ENCODE measurements at places on chromosomes 12 and 14.

DNA sequence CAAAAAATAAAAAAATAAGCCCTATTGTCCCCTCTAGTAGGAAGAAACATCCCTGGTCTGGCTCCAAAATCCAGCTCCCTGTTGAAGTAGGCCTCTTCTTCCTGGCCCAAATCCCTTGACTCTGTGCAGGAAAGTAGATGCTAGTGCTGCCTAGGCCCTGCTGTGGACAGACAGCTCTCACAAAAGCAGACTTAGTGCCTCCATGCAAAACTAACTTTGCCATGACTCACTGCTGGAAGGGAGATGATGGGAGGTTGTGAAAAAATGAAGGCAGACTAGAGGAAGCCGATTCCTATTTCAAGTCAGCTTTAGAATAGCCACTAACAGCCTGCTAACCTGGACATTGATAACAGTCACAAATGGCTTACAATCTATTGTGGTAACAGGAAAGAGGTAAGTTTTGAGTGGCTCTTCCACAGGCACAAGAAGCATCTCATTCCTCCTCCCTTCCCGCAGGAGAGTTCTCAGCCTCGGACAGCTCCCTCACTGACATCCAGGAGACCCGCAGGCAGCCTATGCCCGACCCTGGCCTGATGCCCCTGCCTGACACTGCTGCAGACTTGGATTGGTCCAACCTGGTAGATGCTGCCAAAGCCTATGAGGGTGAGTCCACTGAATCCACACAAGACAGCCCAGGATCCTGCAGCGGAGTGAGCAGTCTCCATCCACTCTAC, 198.9 kb upstream of the RGS6 start:
- DNase-seq, result peak; percentile 84

DNA sequence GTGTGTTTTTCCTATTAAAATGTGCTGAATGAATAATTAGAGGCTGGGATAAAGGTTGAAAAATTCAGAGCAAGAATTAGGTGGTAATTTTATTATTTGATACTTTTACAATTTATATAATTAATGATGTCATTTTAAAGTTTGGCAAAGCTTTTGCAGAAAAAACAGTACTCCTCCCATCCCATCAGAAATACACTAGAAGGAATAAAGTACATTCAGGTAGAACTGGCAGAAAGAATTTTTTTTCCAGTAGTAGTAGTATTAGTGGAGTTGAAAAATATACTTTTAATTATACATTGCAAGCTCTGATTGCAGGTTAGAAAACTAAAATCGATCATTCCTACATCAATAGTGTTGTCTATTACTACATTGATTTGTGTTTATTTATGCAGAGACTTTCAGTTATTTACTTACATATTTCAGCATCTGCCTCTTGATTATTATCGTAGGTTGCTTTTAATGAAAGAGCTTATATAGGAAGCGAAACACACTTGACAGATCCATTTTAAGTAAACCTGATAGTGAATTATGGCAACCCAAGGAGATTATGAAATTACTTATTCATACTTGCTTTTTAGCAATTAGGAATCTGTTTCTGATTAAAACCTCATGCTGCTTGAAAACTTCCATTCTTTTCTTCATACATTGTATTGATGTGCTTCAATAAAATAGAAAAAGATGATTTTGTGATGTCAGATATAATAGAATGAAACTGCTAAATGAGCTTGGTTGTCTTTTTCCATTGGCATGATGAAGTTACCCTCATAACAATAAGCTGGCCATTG, 10.1 kb downstream of the FOXG1 start:
- DNase-seq, result no peak

DNA sequence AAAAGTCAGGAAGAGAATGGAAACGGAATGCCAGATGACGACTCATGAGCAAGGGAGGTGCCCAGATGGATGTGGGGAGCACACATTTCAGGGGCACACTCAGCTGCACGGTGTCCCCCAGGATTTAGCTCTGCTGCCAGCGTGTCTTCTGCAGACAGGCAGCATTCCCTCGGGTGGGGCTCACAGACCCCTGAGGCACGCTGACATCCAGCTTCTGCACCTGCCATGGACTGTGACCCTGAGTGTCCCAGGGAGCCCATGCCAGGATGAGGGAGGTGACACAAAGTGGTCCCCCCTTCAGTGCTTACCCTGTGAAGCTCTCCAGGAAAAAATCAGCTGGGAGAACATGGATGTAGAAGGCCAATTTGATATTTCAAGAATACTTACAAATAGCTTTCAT, 84.2 kb downstream of the PIWIL1 start:
- no peak for DNase-seq

DNA sequence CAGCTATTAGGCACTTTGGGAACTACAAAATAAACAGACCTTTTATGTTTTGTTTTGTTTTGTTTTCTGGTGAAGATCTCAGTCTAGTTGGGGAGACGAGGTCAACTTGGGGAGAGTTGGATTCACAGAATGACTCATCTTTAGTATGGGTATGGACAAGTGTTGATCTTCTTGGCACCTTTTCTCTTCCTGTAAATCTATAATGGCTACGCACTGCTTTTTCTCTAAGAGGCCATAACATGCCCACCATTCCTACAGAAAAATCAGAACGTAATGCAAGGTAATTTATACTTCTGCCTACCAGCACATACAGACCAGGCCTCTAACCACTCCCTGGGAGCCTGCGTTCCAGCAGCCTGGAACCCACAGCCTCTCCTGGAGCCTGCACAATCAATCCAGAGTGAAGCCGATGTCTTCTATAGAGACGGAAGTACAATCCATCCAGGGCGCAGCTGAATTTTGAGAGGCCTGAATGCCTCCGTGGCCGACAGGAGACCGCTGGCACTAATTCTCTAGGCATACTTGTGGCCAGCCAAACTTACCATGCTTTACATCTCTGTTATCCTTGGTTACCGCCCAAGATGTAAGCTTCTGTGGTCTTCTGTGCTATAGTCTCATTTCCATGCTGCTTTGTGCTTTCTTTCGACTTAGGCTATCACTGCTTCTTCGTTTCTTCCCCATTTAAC, 717 bp downstream of the PPHLN1 start:
- DNase-seq, result peak; percentile 66

GRCh38 chr12:114291389-114292060, 114.4 kb downstream of the TBX5 start:
- DNase-seq, result peak; percentile 69

GRCh38 chr12:131795690-131796410, 32.3 kb upstream of the MMP17 start:
- no peak for DNase-seq

DNA sequence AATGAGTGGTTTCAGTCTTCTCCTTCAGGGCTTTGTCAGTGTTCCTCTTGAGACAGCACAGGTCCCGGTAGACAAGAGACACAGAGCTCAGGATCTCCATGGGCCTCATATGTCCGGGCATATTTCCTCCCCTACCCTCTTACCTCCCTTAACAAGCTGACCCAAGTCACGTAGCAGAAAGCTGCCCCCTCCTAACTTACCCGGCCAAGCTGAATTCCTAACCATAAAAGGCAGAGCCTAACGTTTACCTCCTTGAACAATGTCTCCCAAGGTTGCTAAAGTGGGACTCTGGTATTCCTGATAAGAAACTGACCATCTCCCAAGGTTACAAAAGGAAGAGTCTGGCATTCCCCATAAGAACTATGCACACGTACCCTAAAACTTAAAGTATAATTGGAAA, 182.2 kb upstream of the USP15 start:
- no peak for DNase-seq

DNA sequence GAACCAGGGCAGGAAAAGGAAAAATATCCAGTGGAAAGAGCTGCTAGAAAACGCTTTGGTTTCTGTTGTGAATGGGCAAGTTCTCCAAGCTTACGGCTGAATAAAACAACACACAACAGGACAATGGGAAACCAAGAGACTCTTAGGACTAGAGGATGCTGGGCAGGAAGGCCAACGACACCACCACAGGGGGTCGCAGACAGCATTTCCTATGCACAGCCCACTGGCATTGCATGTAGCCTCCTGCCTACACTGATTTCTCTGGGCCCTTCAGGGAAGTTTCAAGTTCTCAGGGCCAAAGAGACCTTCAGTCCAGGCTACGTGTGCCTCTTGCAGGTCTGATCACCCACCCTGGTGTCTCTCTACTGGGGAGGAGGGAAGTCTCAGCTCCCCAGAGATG, 108.0 kb downstream of the RIMBP2 start:
- no peak for DNase-seq

- DNase-seq, result no peak
These were observed 27.0 kb downstream of the DYNC1H1 start for GRCh38 chr14:101991352-101991751.

DNA sequence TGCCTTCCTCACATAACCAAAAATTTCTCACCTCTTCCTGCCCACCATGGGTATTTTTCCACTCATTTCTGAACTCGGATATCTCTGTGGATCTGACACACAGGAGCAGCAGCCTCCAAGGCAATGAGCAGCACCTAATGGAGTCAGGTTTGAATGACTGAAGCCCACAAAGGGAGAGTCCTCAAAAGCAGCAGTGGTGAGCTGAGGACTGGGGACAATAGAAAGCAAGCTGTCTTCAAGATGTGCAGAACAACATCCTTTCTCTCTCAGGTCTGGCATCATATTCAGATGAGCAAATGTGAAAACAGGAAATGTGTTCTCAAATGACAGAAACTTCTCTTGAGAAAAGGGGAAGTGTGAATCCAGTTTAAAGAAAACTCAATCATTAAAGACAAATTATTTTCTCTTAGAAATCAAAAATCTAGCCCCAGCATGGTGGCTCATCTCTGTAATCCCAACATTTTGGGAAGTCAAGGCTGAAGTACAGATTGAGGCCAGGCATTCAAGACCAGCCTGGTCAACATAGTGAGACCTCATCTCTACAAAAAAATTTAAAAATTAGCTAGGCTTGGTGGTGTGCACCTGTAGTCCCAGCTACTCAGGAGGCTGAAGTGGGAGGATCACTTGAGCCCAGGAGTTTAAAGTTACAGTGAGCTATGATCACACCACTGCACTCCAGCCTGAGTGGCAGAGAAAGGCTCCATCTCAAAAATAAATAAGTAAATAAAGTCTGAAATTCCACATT, 54.2 kb downstream of the C12orf42 start:
- no peak for DNase-seq

- DNase-seq, result no peak
These were observed 7.1 kb downstream of the MAP3K12 start for GRCh38 chr12:53492188-53492587.

DNA sequence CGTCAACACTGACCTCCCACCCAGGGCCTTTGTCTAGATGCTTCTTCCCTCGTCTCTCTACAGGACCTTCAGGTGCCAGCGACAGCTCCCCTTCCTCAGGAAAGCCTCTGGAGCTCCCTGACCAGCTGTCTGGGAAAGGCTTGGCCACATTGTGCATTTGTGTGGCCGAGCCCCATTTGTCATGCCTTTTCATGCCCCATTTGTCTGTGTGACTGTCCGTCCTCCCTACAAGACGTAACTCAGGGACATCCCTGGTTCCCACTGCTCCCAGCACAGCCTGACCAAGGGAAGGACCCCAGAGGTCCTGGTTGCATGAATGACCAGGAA, 23.8 kb downstream of the ZFYVE21 start:
- DNase-seq, result no peak

- no peak for DNase-seq
These were observed 242.7 kb downstream of the PRKD1 start for GRCh38 chr14:29684926-29685325.

GRCh38 chr12:25328072-25328712, 77.5 kb upstream of the KRAS start:
- DNase-seq, result no peak

DNA sequence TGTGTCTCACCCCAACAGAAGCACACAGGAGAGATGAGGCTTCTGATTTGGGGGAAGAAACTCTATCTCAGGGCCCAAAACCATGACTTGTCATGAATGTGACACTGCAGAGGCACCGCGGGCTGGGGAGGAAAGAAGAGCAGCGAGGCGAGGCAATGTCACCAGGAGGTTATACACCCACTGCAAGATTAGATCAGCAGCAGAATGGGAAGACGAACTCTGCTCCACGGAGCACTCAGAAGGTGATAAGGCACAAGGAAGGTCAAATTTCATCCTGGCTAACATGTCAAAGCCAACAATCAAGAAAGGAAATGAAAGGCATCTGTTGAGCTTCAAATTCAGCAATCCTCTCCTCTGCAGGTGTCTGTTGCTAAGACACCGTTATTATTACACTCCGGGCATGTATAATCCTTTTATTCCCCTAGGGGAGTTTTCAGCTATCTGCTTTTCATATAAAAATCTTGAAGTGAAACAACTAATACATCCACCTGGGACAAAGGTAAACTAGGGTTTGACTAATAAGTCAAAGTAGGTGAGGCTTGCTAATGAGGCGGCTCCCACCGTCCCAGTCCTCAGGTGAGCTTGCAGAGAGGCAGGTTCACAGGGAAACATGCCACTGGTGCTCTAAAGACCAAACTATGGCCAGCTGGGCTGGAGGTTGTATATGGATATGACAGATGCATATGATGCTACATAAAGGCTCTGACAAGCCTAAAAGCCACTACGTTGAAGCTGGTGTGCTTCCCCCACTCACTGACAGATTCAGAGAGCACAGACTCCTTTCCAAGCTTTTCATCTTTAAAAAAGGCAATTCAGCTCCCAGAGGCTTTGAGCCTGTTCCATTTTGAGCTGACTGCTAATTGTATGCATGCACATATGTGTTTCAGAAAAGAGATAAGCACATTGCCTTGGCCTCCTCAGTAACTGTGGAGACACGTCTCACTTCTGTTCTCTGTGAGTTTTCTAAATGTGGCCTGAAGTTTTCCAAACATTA, 221.2 kb downstream of the NELL2 start:
- no peak for DNase-seq

DNA sequence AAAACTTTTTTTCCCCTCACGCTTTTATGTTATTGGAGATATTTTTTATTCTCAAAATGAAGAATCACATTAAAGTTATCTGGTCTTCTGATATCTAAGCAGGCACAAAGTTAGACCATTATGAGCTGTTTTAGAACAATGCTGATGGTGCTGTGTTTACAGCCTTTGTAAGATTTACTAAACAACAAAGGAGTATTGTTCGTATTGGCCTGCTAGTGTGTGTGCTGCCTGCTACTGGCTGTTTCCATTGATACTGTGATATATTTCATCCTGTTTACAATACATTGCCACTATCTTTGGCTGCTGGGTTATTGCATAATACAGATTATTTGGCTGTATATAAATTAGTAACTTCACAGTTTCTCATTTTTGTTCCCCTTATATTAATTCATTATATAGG, 220.8 kb downstream of the ITPR2 start:
- no peak for DNase-seq

- DNase-seq, result no peak
These were observed 223.7 kb downstream of the TMTC2 start for GRCh38 chr12:82910246-82910893.

DNA sequence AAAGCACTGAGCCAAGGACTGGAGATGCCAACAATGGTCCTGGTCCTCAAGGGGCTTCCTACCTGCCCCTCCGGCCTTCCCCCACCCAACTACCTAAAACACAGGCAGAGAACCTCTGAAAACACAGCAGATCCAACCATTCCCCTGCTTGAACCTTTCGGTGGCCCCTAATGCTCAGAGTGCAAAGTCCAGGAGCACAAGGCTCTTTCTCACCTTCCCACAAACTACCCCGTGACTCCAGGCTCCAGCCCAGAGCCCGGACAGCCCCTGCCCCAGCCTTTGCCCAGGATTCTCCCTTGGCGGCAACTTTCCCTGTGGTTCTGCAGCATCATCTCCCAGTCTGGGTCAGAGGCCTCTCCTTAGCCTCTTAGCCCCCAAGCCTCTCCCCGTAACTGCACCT, 1.6 kb upstream of the CD9 start:
- DNase-seq, result no peak
